Amygdala (tissue), 56 donors: ENCODE measurements at places on chromosomes 7 and 10.

DNA sequence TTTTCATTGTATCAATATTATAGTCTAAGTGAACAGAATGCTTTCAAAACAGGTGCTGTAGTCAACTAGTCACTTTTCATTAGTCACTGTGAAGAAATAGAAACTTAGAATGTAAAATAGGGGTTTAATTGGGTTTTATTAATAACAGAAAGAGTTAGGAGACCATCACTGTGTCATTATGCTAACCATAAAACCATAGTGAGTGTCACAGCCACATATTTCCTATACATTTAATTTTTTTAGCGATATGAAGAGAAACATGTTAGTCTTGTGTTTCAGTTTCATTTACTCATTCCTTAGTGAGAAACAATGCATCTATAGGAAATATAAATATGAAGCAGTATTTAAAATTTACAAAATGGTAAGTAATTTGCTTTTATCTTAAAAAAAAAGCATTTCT lies 22.2 kb downstream of the SPAG6 start:
- DNase-seq, result no peak

GRCh38 chr10:23362879-23363792 lies 18.5 kb upstream of the C10orf67 start:
- no peak for DNase-seq

GRCh38 chr7:97450516-97450915 lies 281.4 kb upstream of the TAC1 start:
- DNase-seq, result no peak

GRCh38 chr7:98346515-98347069 lies 54.3 kb downstream of the BAIAP2L1 start:
- DNase-seq, result no peak

DNA sequence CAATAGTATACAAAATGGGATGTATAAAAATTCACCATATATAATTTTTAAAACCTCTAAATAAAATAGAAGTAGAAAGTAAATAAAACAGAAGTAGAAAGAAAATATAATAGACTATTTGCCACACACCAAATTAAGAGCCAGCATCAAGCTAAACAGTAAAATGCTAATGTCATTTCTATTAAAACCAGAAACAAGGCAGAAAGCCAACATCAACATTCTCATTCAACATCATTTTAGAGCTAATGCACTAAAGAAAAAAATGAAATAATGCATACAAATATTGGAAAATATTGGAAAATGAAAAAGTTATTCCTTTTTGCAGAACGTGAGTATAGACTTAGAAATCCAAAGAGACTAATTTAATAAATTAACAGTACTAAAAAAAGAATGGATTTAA lies 23.4 kb upstream of the RELN start:
- no peak for DNase-seq
